ENCODE measurements at places on chromosomes 4 and X.

DNA sequence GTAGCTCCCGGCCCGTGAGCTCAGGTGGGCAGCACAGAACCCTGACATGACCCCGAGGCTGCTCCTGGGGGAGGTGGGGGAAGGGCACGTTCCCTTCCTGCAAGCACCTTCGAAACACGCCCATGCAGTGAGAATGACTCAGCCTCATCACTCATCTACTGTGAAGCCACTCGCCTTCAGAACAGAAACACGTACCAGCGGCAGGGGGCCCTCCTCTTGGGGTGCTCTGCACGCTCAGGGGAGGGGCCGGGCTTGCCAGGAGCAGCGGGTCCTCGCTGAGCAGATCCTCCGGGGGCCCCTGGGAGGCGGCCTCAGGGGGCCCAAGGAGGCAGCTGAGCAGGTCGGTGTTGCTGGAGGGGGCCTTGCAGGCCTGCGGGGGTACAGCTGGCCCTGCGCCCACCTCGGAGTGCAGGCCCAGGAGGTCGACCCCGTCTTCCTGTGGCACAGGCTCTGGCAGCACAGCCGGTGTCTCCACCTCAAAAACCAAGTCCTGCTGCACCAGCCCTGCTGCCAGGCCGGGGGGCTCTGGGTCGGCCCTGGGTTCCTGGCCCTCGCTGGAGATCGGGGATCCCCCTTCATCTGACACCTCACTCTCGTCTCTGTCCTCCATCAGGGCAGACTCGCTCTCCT, 40.9 kb upstream of the CPLX1 start:
- DNase-seq, result no peak

DNA sequence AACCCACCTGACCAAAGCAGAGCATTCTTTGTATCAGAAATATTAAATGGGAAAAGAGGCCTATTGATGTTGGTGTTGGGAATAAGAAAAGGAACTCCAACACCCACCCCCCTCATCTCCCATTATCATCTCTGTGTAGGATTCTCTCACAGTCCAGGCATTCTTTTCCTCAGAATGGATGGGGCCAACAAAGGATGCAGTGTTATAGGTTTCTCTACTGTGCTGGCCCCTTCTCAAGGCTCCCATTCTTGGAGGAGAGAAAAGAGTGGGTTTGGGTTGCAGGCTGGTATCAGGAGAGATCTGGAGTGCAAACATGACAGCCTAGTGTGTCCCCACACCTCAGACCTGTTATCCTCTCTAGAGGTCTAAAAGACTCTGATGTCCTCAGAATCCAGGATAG, 59.6 kb downstream of the UGT8 start:
- no peak for DNase-seq

DNA sequence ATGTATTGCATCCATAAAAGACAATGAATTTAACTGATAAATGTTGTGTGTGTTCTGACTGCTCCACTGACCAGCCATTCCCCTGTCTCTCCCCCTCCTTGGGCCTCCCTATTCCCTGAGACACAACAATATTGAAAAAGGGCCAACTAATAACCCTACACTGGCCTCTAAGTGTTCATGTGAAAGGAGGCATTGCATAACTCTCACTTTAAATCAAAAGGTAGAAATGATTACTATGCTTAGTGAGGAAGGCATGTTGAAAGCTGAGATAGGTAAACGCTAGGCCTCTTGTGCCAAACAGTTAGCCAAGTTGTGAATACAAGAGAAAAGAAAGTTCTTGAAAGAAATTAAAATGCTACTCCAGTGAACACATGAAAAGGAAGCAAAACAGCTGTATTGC, 152.7 kb downstream of the POU4F2 start:
- DNase-seq, result no peak

- no peak for DNase-seq
These were observed 112.7 kb upstream of the DUSP21 start for GRCh38 chrX:44731160-44731559.

- no peak for DNase-seq
These were observed 73.4 kb upstream of the STOX2 start for GRCh38 chr4:183831683-183832082.

DNA sequence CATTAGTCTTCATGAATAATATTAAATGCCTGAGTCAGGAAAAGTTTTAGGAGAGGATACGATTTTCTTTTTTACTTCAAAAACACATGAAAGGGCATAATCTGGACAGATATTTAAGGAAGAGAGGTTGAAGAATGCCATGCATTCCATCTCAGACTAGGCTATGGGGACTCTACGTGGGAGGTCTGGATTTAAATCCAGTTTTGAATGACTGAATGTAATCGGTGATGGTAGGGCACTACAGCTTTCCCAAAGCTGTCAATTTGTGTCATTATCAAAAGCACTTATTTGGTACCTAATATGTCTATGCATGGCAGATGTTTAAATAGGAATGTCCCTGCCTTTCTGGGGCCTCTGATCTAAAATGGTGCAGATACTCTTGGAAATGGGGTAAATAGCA, 59.3 kb upstream of the RPL34 start:
- DNase-seq, result no peak

- DNase-seq, result no peak
These were observed 41.4 kb upstream of the CHRDL1 start for GRCh38 chrX:110836982-110837381.

Data from amniotic stem cell (primary cell).